RCC 7860 (cell line): ENCODE measurements at places on chromosomes 2 and 18.

GRCh38 chr2:179771791-179772190, 89.6 kb downstream of the ZNF385B start:
- no peak for DNase-seq

- no peak for DNase-seq
These were observed 495.1 kb upstream of the MYT1L start for GRCh38 chr2:2826209-2826551.

DNA sequence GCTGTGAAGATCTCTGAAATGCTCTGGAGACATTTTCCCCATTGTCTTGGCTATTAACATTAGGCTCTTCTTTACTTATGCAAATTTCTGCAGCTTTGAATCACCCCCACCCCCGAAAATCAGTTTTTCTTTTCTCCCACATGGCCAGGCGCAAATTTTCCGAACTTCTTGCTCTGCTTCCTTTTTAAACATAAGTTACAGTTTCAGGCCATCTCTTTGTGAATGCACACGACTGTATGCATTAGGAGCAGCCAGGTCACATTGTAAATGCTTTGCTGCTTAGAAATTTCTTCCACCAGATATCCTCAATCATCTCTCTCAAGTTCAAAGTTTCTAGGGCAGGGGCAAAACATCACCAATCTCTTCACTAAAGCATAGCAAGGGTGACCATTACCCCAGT, 106.8 kb downstream of the PARD3B start:
- no peak for DNase-seq

- no peak for DNase-seq
These were observed 26.6 kb downstream of the TMEM18 start for GRCh38 chr2:650343-651310.

- no peak for DNase-seq
These were observed 79.4 kb downstream of the MAIP1 start for GRCh38 chr2:200034816-200035215.

GRCh38 chr2:96579422-96579821, 42.9 kb downstream of the ARID5A start:
- no peak for DNase-seq

GRCh38 chr2:8743261-8743660, 61.4 kb downstream of the ID2 start:
- DNase-seq: no peak

DNA sequence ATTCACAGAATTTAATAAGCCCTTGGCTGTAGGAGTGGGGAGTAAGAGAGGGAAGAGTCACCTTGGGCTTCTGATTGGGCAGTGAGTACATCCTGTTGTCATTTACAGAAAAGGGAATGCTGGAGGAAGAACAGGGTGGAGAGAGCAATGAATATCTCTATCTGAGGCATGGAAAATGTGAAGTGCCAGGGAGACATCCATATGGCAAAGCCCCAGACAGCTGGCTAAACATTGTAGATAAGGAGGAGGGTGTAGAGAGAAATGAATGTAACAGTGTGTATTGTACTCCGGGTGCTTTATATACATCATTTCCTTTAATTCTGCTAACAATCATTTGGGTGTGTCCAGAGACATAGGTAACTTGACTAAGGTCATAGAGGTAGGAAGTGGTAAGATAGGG, 103.5 kb downstream of the UPP2 start:
- no peak for DNase-seq

- no peak for DNase-seq
These were observed 14.6 kb downstream of the CNDP2 start for GRCh38 chr18:74510770-74511095.

DNA sequence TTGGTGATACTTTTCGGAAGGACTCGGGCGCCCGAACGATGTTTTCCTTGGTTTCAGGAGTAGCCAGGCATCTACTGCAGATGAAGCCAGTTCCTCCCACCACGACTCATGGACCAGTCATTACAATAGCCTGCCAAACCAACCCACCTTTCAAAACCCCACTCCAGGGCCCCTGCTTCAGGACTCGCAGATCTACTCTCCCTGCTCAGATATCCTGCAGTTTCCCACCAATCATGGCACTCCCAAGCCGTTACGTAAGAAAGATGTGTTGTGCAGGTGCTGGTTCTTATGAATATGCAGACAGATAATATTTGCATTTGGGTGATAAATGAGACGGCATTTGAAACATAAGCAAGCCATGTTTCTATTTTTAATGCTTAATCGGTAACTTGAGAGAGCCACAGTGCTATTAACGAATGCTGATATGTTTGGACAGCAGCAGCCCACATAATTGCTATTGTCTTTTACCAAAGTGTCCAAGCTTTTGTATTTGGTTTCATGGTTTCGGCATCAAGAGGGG, 3.5 kb upstream of the CYS1 start:
- no peak for DNase-seq

GRCh38 chr18:54967786-54968185, 8.5 kb upstream of the CCDC68 start:
- DNase-seq: no peak

- DNase-seq: no peak
These were observed 84.2 kb downstream of the LBH start for GRCh38 chr2:30315391-30316063.

DNA sequence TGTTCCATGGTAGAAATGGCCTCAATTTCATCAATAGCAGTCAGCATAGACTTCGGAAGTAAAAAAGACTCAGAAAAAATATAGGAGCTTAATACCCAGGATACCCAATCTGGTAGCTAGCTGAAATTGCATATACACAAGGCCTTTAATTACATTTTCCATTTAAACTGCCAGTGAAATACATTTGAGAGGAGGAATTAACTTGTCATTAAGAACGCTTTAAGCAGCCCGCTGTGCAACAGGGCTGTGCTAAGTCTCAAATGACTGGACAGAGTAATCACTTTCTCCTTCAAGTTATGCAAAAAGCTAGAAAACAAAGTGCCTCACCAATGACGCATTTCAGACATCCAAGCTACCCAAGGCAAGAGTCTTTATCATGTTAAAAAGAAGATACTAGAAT, 558.8 kb downstream of the MBD2 start:
- DNase-seq: no peak

DNA sequence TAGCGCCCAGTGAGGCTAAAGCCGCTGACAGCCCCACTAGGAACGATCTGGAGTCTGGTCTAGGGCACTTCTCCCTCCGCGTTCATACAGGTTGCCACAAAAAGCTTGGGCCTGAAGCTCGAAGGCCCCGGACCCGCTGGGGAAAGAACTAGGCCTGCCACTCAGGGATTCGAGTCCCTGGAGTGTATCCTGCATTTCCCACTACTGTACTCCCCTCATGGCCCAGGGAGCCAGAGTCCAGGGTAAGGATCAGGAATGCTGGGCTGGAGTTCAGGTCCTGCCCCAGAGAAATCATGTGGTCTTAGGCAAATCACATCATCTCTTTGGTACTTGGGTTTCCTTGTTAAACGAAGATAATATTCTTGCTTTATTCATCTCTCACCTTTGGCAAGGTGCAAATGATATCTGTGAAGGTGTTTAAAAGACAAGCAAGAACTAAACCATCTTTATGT, 1.4 kb upstream of the ZFP36L2 start:
- DNase-seq: no peak

DNA sequence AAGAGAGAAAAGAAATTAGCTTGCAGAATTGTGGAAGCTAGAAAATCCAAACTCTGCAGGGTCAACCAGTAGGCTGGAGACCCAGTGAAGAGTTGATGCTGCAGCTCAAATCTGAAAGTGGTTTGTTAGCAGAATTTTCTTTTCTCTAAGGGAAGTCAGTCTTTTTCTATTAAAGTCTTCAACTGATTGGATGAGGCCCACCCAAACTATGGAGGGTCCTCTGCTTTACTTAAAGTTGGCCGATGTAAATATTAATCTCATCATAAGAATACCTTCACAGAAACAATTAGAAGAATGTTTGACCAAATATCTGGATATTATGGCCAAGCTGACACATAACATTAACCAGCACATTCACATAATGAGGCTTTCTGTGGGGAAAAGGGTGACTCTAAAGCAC, 73.7 kb downstream of the FTCDNL1 start:
- DNase-seq: no peak

DNA sequence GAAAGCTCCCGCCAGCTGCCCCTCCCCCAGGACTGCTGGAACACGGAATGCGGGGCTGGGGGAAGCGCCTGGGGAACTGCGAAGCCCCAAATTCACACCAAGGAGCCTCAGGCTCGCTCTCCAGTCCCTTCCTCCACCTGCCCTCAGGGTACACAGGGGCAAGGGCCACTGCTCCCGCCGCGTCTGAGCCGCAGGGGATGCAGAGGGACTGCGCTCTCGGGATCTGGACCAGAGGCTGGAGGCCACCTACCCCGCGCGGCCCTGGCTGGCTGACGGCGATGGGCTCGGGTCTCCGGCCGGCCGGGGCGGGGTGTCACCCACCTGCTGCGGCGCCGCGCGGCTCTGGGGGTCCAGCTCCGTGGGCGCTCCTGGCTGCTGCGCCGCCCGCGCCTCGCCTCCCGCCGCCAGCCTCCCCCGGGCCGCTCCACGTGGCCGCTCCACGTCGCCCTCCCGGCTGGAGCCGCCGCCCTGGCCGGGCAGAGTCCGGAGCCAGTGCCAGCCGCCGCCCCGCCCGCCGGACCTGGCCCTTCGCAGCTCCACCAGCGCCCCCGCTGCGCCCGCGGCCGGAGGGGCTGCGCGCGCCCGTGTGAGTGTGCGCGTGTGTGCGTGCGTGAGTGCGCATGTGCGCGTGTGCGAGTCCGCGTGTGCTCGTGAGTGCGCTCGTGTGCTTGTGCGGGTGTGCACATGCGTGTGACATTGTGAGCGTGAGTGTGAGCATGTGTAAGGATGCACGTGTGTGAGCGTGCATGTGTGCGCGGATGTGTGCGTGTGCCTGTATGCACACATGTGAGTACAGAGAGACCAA, at the start of gene CGREF1:
Gene CGREF1, minus strand, starts transcription at position 604 of the 805 bp plus-strand sequence. CDS start 14,762 bp downstream, outside the sequence.
- no peak for DNase-seq

GRCh38 chr2:18831916-18832510, 242.6 kb upstream of the NT5C1B start:
- no peak for DNase-seq

DNA sequence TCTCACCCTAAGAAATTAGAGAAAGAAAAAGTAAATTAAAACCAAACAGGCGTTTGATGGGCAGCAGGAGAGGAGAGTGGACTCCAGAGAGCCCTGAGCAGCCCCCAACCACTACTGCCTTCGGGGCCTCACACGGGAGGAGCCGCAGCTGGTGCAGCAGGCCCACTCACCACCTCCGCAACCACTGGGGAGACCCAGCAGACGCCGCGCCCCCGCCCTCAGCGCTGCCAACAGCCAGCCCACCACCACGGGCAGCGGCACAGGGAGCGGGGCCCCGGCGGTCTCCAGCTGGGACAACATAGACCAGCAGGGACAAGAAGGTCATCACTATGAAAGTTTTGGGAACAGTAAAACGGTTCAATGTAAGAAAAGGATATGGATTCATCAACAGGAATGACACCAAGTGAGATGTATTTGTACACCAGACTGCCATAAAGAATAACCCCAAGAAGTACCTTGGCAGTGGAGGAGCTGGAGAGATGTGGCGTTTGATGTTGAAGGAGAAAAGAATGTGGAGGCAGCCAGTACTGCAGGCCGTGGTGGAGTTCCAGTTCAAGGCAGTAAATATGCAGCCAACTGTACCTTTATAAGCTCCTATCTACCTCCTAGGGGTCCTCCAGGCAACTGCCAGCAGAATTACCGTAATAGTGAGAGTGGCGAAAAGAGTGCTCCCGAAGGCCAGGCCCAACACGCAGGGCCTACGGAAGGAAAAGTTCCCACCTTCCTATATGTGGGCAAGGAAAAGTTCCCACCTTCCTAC, 76.5 kb downstream of the OLA1 start:
- no peak for DNase-seq

GRCh38 chr2:222228054-222228453, 70.7 kb downstream of the PAX3 start:
- DNase-seq: no peak

DNA sequence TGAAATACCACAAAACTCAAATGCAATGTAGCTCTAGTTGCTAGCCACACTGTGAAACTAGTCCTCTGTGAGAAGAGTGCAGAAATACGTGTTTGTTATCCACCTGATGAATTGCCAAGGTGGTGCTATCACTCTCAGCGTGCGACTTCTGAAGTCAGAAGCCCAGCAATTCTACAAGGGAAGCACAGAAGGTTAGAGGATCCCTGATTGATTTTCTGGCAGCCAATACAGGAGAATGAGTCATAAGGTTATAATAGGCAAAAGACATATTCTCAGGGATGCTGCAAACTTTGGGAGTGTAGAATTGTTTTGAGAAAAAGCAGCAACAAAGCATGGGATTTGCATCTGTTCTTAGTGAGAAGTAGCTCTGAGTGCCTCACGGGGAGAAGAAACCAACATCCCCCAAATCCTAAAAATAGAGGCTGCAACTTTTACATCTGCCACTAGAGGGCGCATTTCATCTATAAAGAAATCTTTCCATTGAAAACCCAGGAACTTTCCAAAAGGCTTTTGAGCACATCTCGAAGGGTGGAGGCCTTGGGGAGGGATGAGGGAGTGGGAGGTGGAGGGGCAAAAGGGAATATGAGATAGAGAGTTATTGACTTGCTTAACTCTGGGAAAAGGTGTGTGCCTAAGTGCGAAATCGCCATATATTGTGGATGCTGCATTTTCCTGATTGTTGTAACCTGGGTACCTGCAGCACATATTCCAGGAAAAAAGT, 78.0 kb downstream of the TMEM182 start:
- DNase-seq: no peak

DNA sequence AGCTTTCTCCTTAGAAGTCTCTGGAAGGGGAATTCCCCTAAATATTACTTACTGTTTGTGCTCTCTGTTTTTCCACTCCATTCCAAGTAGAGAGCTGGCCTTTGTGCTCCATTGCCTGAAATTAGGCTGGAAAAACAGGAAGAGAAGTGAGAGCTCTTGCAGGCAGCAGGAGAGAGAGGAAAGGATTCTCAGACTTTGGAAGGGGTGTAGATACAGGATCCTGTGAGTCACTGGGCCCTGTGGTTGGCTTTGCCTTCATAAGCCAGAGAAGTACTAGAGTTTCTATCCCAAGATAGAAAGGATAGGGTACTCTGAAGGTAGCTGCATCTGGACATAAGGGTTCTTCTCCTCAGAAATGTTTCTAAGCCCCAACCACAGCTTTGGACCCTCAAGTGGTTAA, 188.9 kb downstream of the CMPK2 start:
- no peak for DNase-seq

DNA sequence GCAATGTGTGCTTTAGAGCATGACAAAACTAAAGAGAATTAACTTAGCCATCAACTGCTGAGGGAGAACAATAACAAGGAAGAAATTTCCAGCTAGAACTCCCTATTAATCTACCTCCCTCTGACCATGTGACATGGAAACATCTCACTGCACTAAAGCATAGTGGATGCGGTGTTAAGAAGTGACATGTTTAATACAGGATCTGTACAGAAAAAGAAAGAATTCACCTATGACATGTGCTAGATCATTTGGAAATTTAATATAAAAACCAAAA, 202.3 kb upstream of the KLHL14 start:
- no peak for DNase-seq
